ENCODE measurements at places on chromosomes 7 and 10.

- no peak for DNase-seq
Measured at GRCh38 chr10:72588266-72588665, 37.6 kb downstream of the MICU1 start.

- DNase-seq, result peak; percentile 35
Measured at GRCh38 chr10:67790534-67791408, 47.2 kb downstream of the DNAJC12 start.

- no peak for DNase-seq
Measured at GRCh38 chr7:42469341-42469740, 232.3 kb upstream of the GLI3 start.

GRCh38 chr10:94315975-94316464 is 46.7 kb downstream of the NOC3L start:
- DNase-seq, result no peak

DNA sequence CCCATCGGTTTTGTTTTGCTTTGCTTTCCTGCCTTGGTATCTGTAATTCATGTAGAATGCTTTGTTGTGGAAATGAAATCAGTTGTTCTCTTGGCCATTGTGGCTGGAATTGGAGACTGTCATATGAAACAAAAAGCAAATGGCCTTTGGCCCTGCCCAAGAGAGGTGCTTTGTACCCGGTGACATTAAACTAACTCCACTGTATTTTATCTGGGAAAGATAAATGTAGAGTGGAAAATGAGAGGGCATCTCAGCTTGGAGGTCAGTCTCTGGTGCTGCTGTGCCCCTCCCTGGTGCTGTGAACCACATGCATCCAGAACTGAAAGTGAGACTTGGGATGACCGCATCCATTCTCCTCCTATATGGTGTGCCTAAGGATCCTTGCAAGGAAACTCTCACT is 75.4 kb downstream of the CDK1 start:
- no peak for DNase-seq

DNA sequence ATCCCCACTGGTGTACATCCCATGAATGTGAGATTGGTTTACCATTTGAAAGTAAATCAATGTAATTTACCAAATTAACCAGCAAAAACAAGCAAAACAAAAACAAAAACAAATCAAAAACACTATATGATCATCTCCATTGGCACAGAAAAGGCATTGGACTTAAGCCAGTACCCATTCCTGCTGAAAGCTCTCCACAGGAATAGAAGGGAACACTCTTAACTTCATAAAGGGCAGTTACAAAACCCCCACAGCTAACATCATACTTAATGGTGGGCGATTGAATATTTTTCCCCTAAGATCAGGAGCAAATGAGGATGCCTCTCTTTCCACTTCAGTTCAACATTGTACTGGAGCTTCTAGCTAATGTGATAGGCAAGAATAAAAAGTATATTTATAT is 34.1 kb downstream of the PRKG1 start:
- no peak for DNase-seq

DNA sequence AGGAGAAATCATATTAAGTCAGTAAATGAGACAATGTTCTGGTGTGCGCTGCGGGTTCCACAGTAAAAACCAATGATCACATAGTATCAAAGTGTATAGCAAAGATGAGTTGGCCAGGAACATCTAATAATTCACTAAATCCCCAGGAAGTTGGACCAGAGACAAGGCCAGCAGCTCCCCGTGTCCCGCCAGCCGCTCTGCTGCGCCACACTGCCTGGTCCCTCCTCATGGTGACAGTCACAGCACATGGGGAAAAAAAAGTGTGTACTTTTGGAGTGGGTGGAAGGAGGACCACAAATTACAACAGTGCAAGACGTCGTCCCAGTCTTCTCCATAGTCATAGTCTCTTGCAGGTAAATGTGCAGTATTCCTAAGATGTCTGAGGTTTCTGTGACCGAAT is 239.0 kb upstream of the RNF32 start:
- no peak for DNase-seq

DNA sequence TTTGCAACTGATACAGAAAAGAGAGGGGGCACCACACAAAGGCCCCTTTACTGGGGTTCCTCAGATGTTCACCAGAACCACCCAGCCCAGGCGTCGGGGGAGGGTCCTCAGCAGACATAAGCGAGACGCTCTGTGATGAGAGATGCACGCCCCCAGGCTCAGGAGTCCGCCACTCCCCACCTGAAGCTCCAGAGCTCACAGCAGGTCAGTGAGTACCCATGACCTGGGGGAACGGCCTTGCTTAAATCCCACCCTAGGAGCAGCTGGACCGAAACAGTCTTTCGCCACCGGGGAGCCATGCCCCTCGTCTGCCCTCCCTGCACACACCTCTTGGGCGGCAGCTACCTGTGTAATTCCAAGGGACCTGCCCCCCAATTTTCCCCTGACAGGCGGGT is 2.8 kb downstream of the CRYGN start:
- DNase-seq, result no peak

GRCh38 chr10:68647672-68648341 is 73.2 kb upstream of the CCAR1 start:
- DNase-seq, result peak; percentile 72

DNA sequence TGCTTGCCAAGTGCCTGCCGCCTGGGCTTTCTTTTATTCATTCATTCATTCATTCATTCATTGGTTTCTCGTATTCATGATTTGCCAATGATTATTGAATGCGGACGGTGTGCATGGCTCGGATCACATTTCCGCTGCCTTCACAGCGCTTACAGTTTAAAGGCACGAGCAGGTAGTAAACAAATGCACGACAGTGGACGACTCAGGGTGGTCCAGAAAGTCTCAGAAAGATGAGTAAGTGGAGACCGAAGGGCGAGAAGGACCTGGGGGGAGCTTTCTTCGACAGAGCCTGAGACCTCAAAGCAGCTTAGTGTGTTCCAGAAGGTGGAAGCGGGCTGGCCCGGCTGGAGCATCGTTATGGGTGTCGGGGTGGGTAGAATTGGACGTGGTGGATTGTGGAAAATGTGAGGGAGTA is 506 bp downstream of the MCM10 start:
- peak; percentile 16 for DNase-seq

Measured in kidney tubule cell (primary cell).